ENCODE measurements at places on chromosomes 7 and 10. TPM values are rescaled to one million over a fixed set of nuclear protein-coding genes. Genes with fewer than 3 reads are reported as not detected.

DNA sequence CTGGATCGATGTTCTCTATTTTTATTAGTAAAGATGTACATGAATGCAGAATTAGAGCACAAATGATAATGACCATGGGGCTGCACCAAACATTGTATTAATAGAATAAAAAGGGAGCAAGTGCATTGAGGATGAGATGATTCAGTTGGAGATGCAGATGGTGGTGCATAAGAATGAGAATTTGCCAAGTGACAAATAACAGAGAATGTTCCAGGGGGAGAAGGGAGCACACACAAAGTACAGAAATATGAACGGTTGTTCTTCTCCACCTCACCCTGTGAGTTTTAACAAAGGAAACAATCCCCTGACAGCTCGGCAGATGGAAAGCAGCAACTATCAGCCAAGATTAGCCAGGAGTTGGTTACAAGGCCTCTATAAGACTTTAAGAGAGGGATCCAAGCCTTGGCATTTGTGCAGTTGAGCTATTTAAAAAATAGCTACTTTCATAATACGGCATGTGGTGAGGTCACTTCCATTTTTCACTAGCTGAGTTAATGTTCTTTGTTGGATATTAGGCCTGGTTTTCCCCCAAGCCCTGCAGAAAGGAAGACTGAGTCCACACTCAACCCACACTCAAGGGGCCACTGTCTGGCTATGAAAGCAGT is 462.5 kb downstream of the TNS3 start:
- no peak for DNase-seq

Gene C10orf67
- polyA plus RNA-seq = not detected

GRCh38 chr7:142248-142941 is 50.0 kb upstream of the FAM20C start:
- DNase-seq = peak; percentile 52

- DNase-seq = no peak
Measured at GRCh38 chr10:97708976-97709946, 4.3 kb upstream of the MARVELD1 start.
